ENCODE measurements at places on chromosomes 2 and 18.

DNA sequence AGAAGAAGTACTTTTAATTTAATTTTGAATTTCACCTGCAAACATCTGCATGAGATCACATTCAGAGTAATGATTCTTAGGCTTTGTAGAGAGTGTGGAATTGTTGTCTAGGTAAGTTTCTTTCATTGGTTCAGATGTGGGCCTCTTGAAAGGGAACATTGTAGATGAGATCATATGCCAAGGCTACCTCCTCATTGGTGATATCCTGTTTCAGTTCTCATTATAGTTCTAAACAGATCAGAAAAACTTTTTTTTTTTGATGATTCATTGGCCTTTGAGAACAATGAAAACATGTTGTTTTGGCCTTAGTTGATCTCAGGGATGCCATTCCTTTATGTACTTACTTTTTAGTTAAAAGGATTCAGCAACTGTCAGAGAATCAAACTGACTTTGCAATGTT, 44.5 kb downstream of the EML6 start:
- no peak for DNase-seq

- DNase-seq: no peak
Observed at GRCh38 chr18:65907281-65907680, 156.5 kb downstream of the CDH7 start.

DNA sequence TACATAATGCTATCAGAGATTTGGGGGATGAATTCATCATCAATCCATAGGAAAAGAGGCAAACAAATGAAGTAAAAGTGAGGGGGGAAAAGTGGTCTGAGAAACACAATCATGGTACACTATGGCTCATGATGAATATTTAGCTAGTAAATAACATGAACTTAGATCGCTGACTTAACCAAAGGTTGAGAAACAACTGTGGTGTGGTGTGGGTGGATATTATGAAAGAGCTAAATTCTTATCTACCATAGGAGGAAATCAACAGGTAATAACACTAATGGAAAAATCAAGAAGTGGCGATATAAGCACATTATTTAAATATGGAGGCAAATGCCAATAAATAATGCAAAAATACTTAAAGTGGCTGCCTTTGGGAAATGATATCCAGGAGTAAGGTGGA, 12.2 kb upstream of the TPRKB start:
- DNase-seq: no peak

DNA sequence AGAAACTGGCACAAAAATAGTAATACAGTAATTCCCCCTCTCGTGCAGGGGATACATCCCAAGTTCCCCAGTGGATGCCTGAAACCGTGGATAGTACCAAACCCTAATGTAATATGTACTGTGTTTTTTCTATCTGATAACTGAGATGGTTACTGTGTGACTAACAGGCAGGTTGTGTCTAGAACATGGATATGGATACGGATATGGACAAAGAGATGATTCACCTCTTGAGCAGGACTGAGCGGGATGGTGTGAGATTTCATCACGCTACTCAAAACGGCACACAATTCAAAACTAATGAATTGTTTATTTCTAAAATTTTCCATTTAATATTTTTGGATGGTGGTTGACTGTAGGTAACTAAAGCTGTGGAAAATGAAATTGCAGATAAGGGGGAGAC, 3.4 kb downstream of the MBD1 start:
- DNase-seq: no peak

DNA sequence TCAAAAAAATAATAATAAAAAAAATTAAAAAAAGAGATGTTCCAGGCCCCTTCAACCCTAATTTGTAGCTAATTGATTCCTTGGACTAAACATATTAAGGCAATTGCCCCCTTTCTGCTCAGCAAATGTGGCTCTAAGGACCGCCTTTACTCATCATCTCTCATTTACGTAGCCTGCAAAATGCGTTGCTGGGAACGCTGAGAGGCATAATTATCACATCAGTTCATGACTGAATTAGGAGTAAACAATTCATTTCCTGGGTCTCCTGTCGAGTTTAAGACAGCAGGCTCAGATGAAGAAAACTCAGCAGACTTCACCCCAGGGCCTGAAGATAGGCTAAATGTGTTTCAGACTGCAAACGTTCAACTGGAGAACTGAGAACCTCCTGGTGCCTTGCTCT, 413.5 kb downstream of the NBAS start:
- no peak for DNase-seq

DNA sequence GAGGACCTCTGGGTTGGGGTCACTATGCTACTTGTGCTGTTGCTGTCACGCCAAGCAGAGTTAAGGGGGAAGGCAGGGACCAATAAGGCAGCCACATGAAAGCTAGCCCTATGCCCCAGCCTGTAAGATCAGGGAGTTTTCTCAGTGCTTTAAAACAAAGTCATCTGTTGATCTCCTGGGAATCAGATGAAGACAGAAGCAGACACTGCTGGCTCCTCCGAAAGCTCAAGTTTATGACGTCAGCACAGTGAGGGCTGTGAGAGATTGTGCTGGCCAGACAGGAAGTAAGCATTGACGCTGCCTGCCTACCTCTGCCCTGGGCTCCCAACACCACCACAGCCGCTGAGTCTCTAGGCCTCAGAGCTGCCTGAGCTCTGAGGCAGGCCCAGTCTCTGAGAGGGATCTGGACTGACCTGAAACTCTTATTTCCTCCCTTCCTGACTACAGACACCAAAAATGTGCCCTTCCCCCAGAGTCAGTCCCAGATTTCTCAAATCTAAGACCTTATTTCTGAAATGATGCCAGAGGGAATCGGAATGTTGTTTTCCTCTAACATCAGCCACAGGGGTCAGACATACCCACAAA, 118.1 kb upstream of the EPAS1 start:
- DNase-seq: peak; percentile 40

DNA sequence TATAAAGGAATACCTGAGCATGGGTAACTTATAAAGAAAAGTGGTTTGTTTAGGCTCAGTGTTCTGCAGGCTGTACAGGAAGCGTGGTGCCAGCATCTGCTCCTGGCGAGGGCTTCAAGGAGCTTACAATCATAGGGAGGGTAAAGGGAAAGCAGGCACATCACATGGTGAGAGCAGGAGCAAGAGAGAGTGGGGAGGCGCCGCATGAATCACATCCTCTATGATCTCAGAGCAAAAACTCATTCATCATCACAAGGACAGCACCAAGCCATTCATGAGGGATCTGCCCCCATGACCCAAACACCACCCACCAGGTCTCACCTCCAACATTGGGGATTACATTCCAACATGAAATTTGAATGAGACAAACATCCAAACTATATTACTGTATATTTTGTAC, 32.5 kb downstream of the R3HDM1 start:
- DNase-seq: no peak

GRCh38 chr2:85397925-85398331, 12.2 kb downstream of the CAPG start:
- no peak for DNase-seq

- DNase-seq: no peak
Observed at GRCh38 chr18:74438091-74438490, 19.0 kb downstream of the DIPK1C start.

DNA sequence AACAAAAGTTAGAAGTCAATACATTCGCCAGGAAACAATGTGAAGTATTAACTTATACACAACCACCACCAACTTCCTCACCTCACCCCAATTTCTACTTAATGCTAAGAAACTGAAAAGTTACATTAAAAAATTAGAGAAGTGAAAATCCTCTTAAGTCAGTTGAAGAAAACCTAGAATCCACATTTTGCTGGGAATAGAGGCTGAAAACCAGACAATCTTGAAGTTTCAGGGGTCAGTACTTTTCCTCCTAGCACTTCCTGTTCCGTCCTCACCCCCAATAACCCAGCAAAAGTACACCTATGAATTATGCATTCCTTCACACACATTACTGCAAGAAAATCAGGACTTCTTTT, 6.3 kb downstream of the YES1 start:
- DNase-seq: no peak

DNA sequence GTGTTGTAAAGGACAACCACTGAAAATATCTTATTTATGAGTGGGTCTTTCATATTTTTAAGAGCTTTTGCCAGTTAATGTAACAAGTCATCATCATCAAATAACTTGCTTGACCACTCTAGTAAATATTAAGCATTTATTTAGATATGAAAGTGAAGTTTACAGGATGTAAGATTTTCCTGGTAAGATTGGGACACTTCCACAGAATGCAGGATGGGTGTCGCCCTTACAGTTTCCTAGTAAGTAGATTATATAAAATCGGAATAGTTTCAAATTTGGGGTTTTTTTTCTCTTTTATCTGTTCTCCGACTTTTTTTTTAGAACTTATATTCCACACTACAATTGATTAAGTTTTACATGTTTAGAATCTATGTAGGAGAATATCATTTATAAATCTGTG, 14.8 kb upstream of the SLC40A1 start:
- DNase-seq: no peak

DNA sequence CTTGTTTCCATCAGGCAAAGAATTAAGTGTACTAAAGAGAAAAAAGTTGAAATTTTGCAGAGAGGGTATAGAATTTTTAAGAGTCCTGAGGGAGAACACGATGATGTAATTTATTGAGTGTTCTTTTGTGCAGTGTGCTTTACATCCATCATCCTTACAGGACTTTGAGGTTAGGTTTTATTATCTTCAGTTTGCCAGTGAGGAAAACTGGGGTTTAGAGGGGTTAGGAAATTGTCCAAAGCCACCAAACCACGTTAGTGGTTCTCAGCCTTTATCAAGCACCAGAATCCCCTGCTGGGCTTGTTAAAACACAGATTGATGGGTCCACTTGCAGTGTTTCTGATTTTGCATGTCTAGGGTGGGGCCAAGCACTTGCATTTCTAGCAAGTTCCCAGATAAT, 277.5 kb downstream of the KCNS3 start:
- DNase-seq: no peak

DNA sequence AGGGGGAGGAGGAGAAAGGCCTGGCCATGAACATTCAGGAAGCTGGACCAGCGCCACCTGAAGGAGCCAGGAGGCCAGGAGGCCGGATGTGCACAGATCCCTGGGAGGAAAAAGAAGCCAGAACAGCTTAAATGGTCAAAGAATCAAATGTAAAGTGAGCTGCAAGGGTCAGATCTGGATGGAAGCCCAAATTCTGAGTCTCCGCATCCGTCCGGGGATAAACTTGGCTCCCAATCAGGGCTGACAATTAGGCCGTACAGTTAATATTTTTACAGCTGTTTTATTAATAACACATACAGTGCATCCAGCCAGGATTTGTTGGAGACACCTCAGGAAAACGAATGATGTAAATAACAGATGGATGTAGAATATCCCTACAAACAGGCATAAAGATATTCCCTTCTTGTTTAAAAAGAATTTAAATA, 495.1 kb upstream of the TCF4 start:
- no peak for DNase-seq

- DNase-seq: no peak
Observed at GRCh38 chr2:165251366-165251765, 12.2 kb downstream of the SCN2A start.

DNA sequence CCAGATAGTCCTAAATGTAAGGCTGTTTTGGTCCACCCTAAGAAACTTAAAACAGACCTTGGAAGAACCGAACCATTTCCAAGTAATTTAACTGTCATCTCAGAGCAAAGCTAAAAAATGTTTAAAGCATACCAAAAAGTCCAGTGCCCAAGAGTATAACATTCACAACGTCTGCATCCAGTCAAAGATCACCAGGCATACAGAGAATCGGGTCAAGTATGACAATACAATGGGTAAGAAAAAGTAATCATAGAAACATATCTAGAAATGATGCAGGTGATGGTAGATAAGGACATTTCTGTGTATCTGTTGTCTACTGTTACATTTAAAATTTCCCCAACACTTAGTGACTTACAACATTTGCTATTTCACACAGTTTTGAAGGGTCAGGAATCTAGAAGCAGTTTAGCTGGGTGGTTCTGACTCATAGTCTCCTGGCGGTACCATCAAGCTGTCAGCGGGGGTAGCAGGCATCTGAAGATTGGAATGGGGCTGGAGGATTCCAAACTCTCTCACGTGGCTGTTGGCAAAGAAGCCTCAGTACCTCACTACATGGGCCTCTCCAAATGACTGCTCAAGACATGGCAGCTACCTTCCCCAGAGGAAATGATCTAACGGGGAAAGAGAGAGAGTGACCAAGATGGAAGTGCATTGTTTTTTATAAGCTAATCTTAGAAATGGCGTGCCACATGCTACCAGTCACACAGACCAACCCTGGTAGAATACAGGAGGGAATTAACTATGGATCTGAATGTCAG, 36.6 kb upstream of the DYNC2LI1 start:
- DNase-seq: no peak

DNA sequence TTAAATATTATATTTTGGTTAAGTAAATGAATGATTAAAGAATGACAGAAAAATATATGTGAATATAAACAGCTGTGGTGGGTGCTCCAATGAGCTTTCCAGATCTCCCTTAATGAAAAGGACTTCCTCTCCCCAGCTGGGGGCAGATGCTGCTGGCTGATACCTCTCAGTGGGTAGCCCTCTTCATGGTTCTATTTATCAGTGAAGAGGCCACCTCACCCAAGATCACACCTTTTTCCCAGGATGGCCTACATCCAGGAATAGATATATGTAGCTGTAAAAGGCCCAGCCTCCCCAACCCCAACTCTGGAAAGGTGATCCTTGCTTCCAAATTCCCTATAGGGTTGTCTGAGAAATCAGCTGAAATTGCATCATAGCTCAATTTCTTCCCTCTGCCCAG, 135.2 kb upstream of the ACVR2A start:
- DNase-seq: no peak

- no peak for DNase-seq
Observed at GRCh38 chr2:190984595-190984994, 29.4 kb downstream of the STAT1 start.

DNA sequence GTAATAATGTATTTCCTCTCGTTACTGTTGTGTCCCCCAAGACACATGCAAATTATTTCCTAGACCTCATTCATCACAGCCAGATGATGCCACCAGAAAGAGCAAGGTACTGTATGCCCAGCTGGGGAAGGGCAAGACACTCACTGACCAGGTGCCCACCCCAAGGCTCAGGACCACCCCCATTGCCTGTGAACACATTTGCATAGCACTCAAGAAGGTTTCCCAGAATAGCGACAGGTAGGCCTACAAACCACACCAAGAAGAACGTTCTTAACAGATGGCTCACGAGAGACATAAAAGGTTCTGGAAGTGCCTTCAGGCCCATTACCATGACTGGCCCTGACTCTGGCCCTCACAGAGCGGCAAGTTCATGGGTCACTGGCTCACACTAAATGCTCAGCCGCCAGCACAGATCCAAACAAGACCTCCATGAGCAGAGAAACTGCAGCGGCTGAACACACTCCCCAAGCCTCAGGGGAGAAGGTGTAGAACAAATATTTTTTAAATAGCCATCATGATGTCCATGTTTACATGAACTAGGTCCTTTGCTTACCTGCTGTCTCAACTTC, 44.0 kb downstream of the FAM168B start:
- no peak for DNase-seq

DNA sequence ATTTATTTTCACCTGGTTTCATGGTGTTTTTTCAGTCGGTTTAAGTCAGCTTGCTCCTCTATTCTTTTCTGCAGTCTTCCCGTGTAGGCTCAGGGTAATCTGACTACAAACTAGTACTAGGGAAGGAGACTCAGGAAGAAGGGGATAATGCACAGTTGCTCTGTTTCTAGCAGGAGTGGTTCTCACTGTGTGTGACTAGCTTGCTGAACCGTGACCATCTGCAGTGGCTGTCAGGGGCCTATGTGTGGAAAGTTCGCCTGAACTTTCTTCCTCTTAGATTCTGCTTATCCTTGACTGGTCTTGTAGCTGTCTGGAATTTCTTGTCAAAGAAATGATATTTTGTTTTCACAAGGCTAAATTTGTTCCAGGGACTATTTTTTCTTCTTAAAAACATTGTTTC, 46.3 kb upstream of the AQP4 start:
- no peak for DNase-seq
